ENCODE measurements at places on chromosomes 4 and X.

- DNase-seq: no peak
These were observed 87.3 kb downstream of the ADGRG4 start for GRCh38 chrX:136387951-136388502.

DNA sequence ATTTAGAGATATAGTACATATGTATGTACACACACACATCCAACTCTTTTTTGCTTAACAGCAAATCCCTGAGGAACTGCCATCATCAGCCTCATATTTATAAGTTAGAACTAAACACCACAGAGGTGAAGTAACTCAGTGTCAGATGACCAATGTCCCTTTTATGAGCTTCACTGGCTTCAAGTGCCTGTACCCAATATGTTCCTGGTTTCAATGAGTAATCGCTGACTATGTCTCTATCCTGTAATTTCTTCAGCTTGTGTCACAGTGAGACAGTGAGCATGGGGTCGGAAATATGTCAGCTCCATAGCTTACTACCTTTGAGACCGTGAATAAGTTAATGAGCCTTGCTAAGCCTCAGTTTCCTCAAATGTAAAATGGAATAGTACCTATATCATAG is 136.2 kb upstream of the RASGEF1B start:
- no peak for DNase-seq

DNA sequence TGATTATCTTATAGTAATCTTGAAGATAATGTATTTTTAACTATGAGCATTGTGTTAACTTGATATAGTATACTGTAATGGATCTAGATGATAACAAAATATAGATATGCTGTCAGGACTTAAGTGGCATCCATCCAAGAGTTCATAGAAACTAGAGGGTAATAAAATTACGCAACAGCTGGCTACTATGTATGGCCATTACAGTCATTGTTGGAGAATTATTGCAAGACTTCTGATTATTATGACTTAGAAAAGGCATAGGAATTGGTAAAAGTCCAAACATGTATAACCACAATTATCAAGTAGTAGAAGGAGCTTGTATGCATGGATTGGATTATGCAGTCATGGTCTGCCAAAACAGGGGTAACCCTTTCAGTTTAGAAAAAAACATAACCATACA is 9.5 kb downstream of the OGT start:
- DNase-seq: no peak

- no peak for DNase-seq
These were observed 18.2 kb downstream of the TMEM255A start for GRCh38 chrX:120293015-120293414.

DNA sequence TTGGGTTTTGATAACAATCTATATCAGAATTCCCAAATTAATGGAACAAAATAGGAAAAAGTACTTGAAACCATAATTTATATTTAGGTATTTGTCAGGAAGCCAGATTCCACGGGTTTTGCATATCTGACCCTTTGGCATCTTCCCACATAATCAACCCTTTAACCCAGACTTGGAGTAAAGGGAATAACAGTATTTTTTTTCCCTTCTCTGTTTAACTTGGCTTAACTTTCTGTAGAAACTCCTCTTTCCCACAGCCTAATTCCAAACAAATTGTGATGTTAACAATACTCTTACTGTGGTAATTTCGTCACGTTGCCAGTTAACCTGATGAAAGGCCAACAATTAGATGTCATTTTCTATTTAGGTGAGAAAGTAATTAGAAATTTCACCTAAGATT is 49.4 kb upstream of the GUCY1A1 start:
- no peak for DNase-seq

DNA sequence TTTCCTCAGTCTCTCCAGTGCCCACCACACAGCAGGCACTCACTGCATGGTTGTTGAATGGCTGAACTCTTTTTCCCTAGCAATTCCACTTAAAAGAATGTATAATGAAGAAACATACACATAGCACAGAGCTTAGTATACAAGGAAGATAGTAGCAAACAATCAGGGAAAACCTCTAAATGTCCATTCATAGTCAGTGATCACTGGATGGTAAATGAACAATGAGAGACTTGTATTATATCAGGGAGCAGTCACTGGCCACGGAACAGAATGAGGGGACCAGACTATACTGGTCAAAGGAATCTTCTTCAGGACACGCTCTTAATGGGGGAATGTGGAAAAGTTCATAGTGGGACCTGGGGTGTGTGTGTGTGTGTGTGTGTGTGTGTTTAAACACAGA is 43.6 kb upstream of the FAM156A start:
- no peak for DNase-seq

DNA sequence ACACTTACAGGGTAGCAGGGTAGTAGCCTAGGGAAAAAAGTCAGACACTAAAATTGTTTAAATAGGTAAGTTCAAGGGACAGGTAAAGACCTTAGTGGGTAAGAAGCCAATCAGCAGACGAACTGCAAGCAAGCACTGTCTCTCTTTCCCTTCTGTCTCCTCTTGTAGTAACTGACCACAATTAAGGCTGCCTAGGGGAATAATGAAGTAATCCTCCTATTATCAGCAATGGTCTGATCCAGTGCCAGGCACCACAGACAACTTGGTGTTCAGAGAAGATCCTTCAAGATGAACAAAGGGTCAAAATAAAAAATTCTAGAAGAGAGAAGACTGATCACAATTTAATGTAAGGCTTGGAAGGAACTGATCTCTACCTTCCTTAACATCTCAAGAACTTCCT is 62.9 kb downstream of the ELOVL6 start:
- no peak for DNase-seq

DNA sequence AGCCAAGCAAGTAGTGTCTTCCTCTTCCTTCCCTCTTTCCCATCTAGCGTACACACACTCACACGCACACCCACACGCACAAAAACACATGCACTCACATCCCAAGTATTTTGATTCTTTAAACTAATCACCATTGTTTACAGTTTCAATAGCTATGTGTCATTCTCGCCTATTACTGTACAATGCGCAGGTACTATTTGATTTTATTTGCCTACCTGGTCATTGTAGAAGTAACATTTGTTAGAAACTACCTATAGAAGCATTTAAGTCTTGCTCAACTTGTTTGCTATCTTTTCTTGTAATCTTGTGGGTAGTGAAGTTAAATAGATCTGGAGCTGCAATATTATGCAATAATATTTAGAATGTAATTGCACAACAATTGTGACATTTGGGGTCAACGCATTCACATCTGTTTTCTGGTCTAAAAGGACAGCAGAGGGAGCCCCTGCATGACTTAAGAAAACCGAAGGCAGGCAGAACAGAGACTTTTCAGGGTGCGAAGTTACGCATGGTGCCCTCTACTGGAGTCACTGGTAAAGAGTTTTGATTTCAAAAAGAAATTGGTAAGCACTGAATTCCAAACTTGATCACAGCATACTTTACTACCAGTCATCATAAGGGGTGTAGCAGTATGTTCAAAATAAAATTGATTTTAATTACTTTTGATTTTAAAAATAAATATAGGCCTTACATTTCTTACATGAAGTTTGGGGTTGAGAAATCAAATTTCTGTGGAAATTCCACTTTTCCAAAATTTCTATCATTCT is 503.3 kb upstream of the FAM241A start:
- DNase-seq: peak; percentile 53

GRCh38 chr4:121484633-121485032 is 103.8 kb upstream of the QRFPR start:
- no peak for DNase-seq

- no peak for DNase-seq
These were observed 219.5 kb downstream of the HS6ST2 start for GRCh38 chrX:132738951-132739350.

GRCh38 chr4:57124145-57124544 is 14.0 kb upstream of the IGFBP7 start:
- no peak for DNase-seq

DNA sequence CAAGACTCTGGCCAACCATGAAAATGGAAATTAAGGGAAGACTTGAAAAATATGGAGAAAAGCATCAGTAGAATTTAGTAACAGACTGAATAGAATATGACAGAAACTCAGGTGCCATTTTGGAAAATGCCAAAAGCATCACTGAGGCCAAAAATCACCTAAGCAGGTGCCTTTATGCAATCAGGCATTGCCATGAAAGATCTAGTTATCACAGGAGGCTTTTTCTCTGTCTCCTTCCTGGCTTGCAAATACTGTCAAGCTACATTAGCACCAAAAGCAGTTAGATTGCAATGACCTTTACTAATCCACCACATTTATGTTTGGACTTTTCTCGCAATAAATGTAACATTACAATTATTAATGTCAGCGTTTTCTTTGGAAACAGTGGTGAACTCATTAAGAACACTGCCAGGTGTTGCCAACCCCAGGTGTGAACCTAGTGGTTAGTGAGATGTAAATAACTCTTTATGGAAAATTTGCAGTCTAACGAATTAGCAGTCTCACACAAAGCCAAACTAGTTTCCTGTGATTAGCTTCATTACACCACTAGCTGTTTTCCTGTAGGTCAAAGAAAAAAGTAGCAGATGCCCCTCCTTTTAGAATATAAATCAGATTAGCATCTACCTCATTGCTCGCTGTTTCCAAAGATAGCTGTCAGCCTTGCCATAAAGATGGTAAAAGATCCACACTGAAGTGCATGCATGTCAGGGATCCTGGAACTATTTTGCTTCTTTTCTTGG is 1568.4 kb upstream of the TENM3 start:
- DNase-seq: no peak

DNA sequence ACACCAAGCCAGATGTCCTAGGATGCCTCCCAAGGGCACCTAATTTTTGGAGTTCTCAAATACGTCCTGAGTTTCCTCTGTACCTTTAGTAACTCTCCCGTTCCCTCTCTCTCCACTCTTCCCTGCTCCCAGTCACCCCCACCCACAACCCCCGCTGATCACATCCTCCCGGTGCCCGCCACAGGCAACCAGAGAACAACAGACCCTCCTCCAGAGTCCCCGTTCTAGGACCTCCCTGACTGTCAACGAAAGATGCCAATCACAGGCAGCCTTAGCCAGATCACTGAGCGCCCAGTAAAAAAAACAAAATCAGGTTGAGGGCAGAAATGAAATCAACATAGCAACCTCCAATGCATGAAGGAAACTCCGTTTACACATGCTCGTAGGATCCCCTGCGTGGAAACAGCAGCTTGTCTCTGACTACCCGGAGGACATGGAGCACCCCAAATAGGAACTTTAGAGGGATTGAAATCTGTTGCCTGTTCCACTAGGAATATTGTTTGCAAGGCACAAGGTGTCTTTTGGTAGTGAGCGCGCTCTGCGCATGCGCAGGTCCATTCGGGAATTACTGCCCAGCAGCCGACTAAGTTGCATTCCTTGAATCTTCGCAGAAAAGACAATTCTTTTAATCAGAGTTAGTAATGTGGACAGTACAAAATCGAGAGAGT is at the start of gene GABRB1:
Gene GABRB1, plus strand, starts transcription at position 557 of the 668 bp plus-strand sequence.
- DNase-seq: peak; percentile 13

DNA sequence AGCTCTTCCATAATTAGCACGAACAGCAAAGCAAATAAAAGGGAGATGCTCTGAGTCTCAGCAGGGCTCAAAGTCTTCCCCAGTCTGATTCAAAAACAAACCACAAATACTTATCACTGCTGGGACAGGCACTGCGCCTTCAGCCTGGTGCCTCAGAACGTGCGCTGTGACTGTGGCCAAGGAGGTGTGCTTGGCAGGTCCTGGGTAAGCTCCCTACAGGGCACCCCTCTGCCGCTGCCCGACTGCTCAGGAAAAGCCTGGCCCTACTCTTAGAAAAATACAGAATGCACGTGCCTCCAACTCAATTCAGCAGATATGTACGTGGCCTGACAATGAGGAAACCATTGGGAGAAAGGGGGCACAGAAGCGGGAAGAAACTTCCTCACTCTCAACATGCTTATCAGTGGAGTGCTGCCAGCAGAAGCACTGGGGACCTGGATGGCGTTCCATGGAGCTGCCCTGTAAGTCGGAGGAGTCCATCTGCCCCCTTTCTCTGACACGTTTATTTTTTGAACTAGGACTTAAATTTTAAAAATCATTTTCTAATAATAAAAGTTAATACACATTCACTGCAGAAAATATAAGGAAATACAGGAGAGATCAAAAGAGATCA is 86.8 kb downstream of the GATB start:
- no peak for DNase-seq

DNA sequence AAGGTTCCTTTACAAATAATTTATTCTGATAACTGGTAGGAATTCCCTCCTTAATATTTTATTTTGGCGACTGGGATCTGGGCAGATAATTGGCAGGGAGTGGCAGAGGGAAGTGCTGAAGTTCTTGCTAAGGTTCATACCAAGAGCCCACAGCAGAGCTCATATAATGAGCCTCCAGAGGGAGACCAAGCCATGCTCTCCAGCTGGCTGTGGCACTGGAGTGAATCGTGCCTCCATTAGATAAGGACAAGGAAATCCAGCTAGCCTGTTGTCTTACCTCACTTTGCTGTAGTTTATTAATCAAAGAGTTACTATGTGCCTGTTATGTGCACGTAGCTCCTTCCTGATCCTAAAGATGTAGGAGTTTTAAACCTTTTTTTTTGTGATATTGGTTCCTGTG is 1.3 kb downstream of the ASB12 start:
- DNase-seq: no peak

DNA sequence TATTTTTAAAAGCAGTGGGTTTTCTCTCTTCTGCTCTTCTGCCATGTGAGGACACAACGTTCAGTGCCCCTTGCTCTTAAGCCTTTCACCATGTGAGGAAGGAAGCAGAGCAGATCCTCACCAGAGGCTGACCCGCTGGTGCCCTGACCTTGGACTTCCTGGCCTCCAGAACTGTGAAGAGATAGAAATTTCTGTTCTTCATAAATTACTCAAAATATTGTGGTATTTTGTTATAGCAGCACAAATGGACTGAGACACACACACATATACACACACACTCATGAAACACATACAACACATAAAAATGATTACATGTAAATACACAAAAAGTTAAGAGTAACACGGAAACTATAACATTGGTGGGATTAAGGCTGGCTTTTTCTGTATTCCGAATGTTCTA is 244.8 kb upstream of the NOCT start:
- no peak for DNase-seq

DNA sequence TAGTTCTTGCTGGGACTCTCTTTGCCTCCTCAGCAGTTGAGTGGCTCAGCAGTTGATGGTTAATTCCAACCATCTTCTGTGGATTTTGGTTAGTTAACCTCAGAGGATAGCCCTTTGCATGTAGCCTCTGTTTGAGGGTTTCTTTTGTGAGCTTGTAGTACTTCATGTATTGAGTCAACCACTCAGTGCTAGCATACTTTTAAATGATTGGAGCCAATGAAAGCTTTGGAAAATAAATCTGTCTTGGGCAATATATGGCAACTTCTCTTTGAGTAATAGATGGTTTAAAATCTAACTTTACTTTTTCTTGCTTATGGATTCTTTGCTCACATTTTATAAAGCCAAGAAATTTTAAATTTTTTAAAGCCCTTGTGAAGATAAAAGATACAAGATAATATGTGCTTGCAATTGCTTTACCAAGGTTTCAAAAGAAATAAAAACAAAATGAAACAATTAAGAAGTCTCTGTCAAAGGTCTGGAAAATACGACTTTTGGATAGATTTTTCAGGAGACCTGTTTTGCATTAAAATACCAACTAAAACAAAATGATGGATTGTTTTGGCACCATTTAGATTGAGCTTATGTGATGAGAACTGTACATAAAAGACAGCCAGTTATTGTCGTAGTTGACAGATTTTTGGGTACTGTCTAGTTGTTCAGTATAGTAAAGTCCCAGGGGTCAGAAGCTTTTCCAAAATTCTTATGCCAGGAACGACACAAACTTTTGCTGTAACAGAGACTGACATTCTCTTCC is 181.9 kb downstream of the SPRY1 start:
- no peak for DNase-seq

GRCh38 chr4:88007304-88008121 is at the start of gene PKD2:
PKD2 (plus strand) TSS chr4:88007635; CDS start chr4:88007734, 99 bp downstream.
- DNase-seq: peak; percentile 11

- DNase-seq: no peak
These were observed 462.3 kb downstream of the DMD start for GRCh38 chrX:32749070-32749469.

Data from NCI-H748 treated with DMSO at 0.1 percent for 48 hours (cell line).